ENCODE measurements at places on chromosomes 11 and 22. TPM values are rescaled to one million over a fixed set of nuclear protein-coding genes. Genes with fewer than 3 reads are reported as not detected.
A peak's percentile ranks its signal among the peaks of the same experiment; 100 is the strongest.

DNA sequence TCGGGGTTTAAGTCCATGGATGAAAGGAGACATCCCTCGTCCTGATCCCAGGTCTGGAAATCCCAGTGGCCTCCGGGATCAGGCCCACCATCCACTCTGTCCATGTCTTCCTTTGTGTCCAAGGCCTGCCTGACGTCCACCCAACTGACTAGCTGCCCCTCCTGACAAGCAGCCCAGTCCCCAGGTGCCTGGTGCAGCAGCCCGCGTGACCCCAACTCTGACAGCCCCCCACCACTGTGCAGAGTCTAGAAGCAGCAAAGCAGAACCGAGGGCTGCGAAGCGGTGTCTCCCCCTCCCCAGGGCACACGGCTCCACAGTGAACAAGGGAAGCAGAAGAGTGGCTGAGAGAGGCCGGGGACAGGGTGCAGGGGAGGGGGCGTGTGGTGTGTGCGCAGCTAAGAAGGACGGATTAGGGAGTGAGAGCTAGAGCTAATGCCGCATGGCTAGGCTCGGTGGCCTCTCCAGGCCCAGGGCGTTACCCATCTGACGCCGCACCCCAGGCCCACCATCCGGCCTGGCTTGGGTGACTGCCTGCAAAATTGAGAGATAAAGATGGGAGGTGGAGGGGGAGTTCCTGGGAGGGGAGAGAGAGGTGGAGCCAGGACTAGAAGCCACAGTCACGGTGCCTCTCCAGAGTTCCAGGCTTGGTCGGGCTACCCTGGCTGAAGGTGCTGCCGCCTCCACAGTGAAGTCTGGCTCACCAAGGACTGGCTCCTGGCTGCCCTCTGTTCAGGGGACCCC lies 16.6 kb upstream of the BAIAP2L2 start:
- H3K4me3 ChIP-seq = no peak overlapping the region
- H3K27me3 ChIP-seq = no peaks in the 10 kb centered on the region
- H3K4me1 ChIP-seq = no peaks in the 10 kb centered on the region
- H3K27ac ChIP-seq = no peak overlapping the region
- no peak for DNase-seq
- peaks cover 7% of the 10 kb centered on the region for H3K36me3 ChIP-seq

DNA sequence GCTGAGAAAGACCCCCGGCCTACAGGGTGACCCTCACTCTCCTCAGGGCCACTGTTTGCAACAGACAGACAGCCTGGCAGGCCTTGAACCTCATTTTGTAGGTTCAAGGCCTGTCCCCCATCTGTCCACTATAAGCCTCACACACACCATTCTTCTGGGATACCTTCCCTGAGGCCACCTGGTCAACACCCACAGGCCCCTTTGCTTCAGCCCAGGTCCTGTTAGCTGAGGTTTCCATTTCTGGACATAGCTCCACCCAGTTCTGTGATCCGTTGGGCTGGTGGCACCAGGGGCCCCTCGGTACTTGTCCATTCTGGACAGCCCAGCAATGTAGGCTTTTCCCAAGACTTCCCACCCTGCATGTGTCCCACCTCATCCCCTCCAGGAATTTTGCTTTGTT lies 3.1 kb downstream of the MIF start:
- no peak for DNase-seq
- peaks cover 19% of the 10 kb centered on the region for H3K4me1 ChIP-seq
- H3K27ac ChIP-seq = no peak overlapping the region
- peaks cover 14% of the 10 kb centered on the region for H3K36me3 ChIP-seq

- peaks cover 95% of the 10 kb centered on the region for H3K36me3 ChIP-seq
- H3K27ac ChIP-seq = no peak overlapping the region
- no peaks in the 10 kb centered on the region for H3K27me3 ChIP-seq
- no peak for DNase-seq
- H3K4me3 ChIP-seq = no peak overlapping the region
- H3K4me1 ChIP-seq = no peaks in the 10 kb centered on the region
These were observed 82.2 kb upstream of the SUSD2 start for GRCh38 chr22:24099071-24099470.

- H3K36me3 ChIP-seq = peaks cover 28% of the 10 kb centered on the region
- H3K4me3 ChIP-seq = no peak overlapping the region
- DNase-seq = no peak
- no peak overlapping the region for H3K27ac ChIP-seq
These were observed 48.6 kb upstream of the UCP3 start for GRCh38 chr11:74057249-74058151.

Gene OPCML
- total RNA-seq = not detected

- no peaks in the 10 kb centered on the region for H3K36me3 ChIP-seq
- H3K4me1 ChIP-seq = peaks cover 41% of the 10 kb centered on the region
- H3K4me3 ChIP-seq = no peak overlapping the region
- H3K27ac ChIP-seq = peak overlapping the region; percentile 48
These were observed 32.1 kb downstream of the YAP1 start for GRCh38 chr11:102142333-102142732.
